Activated CD8-positive, alpha-beta memory T cell treated with anti-CD3 and anti-CD28 coated beads, Interleukin-2, amount 10 ng/mL, durations not matched to agents 7 days and 5 days (primary cell): ENCODE measurements at places on chromosomes 11 and 22.

DNA sequence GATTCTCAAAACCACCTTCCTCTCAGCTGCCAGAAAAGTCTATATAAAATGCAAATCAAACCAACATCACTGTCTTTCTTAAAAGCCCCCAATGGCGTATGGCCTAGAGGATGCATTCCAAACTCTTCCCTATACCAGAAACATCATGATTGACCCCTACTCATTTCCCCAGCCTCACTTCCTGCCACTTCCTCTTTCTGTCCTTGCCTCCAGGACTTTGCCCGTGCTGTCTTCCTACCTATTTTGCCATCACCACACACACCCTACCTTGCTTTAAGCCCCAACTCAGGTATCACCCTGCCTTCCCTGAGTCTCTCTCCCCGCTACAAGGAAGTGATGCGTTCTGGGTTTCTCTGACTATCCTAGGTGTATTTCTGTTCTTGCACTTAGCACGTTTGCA is 8.1 kb downstream of the POU2AF2 start:
- no peaks in the 10 kb centered on the region for H3K36me3 ChIP-seq
- H3K27me3 ChIP-seq: peaks cover 32% of the 10 kb centered on the region
- no peaks in the 10 kb centered on the region for H3K4me1 ChIP-seq
- no peak overlapping the region for H3K27ac ChIP-seq
- H3K4me3 ChIP-seq: no peak overlapping the region

DNA sequence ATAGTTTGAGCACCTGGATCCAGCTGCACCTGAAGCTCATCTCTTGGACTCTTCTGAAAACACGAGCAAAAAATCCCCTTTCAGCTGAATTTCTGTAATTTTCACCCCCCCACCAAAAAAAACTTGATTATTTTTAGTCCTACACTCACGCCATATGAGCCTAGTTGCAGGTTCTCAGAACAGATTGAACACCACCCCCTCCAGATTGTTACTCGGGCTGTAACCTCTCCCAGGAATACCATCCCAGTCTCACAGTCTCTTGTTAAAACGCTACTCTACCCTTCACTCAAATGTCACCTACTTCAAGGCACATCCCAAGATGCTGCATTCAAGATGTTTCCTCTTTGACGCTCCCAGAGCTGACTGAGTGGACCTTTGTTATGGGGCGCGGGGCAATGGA is 96.3 kb upstream of the PRDM11 start:
- H3K27me3 ChIP-seq: no peaks in the 10 kb centered on the region
- H3K4me1 ChIP-seq: peaks cover 4% of the 10 kb centered on the region
- no peak overlapping the region for H3K4me3 ChIP-seq
- no peak for DNase-seq
- H3K27ac ChIP-seq: no peak overlapping the region

- H3K4me3 ChIP-seq: peak overlapping the region; percentile 57
- DNase-seq: no peak
- H3K27me3 ChIP-seq: peaks cover 89% of the 10 kb centered on the region
Measured at GRCh38 chr11:12827929-12828812, 153.9 kb downstream of the TEAD1 start.

DNA sequence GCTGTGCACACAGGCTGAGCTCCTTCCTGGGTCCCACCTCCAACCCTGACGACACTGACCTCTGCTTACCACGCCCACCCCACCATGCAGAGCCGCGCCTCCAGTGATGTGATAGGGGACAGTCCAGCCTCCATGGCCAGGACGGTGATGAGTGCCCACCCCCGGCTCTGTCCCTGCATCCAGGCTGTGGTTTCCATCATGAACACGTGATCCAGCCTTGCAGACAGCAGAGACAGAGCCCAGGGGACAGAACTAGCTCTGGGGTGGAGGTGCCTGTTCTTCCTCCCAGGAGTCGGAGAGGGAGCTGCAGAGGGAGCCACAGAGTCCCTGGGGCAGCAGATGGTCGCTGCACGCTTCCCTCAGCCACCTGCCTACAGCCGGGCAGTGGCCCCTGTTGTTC is 42.6 kb upstream of the IGSF9B start:
- no peaks in the 10 kb centered on the region for H3K4me1 ChIP-seq
- peaks cover 4% of the 10 kb centered on the region for H3K27me3 ChIP-seq
- H3K4me3 ChIP-seq: no peak overlapping the region
- no peaks in the 10 kb centered on the region for H3K36me3 ChIP-seq

DNA sequence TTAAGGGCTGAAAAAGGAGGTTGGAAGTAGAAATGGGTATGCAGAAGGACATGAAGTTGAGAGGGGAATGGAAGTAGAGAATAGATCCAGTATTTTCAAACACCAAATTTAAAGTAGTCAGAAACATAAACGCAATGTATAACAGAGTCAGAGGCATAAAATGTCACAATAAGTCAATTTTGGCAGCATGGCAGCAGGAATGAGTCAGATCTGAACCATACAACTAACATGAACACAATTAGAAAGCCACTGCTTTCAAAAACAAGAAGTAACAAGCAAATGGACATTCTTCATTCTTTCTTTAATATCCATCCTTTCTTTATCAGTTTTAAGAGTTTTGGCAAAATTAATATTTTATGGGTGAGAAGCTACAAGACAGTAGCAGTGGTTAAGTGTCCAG is 2.5 kb downstream of the CHORDC1 start:
- H3K4me3 ChIP-seq: peak overlapping the region; percentile 89
- no peaks in the 10 kb centered on the region for H3K27me3 ChIP-seq
- peaks cover 33% of the 10 kb centered on the region for H3K36me3 ChIP-seq
- peaks cover 50% of the 10 kb centered on the region for H3K4me1 ChIP-seq
- H3K27ac ChIP-seq: peak overlapping the region; percentile 94

- H3K27me3 ChIP-seq: no peaks in the 10 kb centered on the region
- H3K36me3 ChIP-seq: peaks cover 34% of the 10 kb centered on the region
Measured at GRCh38 chr22:19066531-19067271, 55.5 kb downstream of the DGCR2 start.
